Esophagus squamous epithelium (tissue), 5 donors: ENCODE measurements at places on chromosomes 6 and 20.

DNA sequence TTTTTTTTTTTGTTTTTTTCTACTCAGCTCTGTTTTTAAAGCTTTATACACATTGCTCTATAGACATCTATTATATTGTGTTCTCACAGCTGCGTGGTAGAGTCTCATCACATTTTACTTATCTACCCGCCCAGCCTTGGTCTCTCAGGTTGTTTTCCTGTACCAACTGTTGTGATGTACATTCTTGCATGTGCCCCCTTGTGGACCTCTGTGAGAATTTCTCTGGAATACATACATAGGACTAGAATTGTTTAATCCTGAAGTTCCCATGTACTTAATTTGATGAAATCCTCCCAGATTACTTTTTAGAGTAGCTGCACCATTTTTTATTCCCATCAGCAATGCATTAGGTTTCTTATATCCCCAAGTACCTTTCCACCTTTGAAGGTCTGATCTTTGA is 40.4 kb upstream of the TINAG start:
- no peak for DNase-seq

DNA sequence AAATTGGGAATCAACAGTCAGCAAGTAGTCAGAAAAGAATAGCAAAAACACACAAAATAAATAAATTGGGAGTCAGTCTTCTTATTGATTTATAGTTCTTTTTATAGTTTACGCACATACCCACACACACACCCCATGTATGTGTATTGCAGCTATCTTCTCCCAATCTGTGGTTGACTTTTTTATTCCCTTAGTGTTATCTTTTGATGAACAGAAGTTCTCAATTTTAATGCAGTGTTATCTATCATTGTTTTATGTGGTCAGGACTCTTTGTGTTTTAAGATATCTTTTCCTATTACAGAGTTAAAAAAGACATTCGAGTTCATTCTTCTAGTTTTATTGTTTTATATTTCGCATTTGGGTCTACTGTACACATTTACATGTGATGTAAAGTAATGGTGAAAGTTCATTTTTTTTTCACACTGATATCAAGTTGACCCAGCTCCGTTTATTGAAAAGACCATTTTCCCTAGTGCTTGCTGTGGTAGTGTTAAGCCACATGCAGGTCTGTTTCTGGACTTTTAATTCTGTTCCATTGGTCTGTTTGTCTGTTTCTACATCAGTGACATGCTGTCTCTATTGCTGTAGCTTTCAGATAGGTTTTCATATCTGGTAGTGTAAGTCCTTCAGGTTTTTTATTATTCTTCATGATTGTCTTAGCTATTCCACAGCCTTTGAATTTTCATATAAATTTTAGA is 78.4 kb downstream of the ZFAND3 start:
- DNase-seq = no peak

GRCh38 chr6:3533981-3534380 is 77.1 kb upstream of the SLC22A23 start:
- DNase-seq = no peak

DNA sequence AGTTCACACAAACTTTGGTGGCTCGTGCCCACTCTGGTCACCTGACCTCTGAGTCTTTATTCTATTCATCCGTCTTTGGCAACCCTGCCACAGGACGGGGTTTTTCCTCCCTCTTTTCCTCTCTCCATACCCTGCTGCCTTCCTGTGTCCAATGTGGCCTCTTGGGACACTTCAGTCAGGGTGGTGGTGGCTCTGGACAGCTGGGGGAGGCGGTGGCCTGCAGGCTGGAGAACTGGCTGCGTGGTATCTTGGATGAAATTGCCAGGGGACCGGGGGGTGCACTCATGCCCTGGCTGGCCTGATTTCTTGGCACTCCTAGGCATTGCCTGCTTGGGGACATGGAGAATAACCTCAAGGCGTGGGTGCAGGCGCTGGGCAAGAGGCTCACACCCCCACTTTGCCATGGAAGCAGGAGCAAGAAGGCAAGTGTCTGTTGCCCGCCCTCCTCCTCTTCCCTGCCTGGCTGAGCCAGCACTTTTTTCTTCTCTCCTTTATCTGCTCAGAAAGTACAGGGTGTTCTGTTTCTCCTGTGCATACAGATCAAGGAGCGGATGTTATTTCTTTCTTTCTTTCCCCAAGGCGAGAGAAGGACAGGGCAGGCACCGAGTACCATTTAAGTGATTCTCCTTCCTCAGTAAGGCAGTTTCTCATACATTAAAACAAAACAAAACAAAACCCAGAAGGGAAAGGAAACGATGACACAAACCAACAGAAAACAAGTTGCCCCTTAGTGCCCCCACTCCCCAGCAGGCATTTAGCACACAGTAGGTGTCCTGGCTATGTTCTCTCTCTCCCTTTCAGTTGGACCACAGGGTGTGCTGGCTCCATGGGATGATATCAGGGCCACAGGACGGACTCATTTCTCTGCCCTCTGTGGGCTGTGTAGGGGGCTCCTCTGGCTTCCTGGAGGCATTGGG is 155.5 kb upstream of the RNF24 start:
- DNase-seq = no peak

- no peak for DNase-seq
Measured at GRCh38 chr6:25832307-25832662, 433 bp upstream of the SLC17A1 start.
